ENCODE measurements at places on chromosomes 4 and X.

DNA sequence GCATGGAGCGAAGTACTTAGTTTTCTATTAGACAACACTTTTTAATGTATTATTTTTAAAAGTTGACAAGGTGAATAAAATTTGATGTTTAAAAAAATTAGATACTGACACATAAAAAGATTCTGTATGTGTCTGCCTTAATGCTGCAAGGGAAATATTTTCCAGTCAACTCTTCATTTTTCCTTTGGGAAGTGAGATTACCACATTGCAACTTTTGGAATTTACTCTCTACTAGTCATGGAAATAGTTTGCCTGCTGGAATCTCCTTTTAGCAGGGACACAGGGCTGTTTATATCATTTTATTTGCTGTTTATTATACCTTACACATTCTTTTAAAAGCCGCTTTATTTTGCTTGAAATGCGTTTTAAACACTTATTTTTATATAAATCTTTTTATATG lies 135.1 kb downstream of the MID1 start:
- DNase-seq = no peak

DNA sequence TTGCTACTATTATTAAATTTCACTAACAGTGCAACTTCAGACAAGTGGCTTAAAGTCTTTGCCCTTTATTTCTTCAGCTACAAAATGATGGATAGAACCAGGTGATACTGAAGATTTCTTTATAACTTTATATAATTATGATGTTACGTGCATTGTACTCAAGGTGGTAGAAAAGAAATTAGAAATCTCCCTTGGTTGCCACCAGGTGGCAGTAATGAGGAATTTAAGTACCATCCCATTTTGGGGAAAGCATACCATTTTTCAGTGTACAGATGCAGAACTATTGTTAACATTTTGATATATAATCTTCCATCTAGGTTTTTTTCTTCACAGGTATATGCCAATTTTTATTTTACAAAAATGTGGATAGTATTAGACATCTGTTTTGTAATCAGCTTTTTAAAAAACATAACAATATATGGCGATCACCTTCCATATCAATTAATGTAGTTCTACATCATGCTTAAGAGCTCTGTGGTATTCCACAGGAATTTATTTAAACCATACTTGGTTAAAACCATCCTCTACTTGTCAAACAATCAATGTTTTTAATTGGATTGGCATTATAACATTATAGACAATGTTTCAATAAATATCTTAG lies 37.7 kb upstream of the RAB33B start:
- no peak for DNase-seq

DNA sequence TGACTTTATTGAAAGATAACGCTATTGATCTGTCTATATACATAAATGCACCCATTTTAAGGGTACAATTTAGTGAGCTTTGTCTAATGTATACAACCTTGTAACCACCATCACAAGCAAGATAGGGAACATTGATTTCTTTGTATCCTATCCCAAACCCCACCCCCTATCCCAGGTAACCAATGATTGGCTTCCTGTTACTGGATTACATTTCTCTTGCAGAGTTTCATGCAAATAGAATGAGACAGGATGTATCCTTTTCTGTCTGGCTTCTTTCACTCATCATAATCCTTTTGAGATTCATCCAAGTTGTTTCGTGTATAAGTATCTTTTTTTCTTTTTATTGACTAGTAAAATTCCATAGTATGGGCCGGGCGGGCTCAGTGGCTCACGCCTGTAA lies 1.6 kb upstream of the GRIPAP1 start:
- DNase-seq = no peak

DNA sequence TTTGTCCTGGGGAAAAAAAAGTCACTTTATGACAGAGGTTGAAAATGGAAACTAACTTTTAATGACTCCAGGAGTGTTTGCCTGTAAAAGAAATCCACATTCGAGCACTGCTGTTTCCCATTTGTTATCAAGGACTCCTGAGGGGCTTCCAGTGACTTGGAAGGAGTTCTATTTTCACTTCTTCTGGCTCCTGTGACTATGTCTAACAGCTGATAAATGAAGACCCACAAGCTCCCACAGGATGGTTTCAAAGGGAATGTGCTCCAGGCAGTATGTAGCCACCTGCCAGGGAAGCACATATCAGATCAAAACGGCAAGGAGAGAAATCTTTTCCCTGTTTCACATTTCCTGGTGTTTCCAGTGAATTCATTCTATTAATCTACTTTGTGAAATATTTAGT lies 159.8 kb upstream of the FAM241A start:
- no peak for DNase-seq

DNA sequence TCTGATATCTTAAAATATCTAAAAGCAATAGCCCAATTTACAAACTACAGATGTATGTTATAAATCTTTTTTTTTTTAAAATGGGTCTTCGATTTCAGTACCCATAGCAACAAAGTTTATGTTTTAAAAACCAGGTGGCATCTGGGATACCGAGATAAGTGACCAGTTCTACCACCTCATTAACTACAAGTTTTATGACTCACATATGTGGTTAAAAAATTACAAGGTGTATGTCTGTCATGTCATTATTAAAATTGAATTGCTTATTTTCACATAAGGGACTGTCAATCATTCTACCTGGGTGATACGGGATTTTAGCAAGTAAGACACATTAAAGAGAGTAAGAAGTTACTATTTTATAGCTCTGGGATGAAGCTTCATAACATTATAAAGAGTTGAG lies 192.0 kb upstream of the ETNPPL start:
- no peak for DNase-seq

GRCh38 chr4:185532795-185533324 lies 2.4 kb downstream of the PDLIM3 start:
- DNase-seq = no peak

GRCh38 chr4:157837071-157837703 lies 335.6 kb downstream of the GASK1B start:
- no peak for DNase-seq

- DNase-seq = no peak
Observed at GRCh38 chrX:49901048-49901447, 21.3 kb upstream of the CLCN5 start.

DNA sequence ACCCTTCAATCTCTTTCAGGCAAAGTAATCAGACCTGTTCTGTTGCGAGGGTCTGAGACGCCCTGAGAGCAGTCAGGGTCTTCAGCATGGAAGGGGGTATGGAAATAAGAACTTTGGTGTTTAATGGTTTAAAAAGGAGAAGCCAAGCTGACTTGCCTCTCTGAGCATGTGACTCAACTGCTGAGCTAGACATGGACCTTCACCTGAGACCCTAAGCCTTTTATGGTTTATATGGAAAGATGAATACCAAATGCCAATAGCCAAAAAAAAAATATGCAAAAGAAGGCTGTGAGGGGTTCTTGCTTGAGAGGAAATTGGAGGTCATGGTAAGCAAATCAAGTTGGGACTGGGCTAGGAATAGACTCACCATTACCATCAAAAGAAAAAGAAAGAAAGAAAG lies 30.6 kb downstream of the CHRNA9 start:
- DNase-seq = no peak

All from right forelimb (tissue), 1 donor.